ENCODE measurements at places on chromosomes 5 and 9. TPM values are rescaled to one million over a fixed set of nuclear protein-coding genes. Genes with fewer than 3 reads are reported as not detected.

- no peak for DNase-seq
Observed at GRCh38 chr5:83665631-83666030, 55.0 kb downstream of the HAPLN1 start.

DNA sequence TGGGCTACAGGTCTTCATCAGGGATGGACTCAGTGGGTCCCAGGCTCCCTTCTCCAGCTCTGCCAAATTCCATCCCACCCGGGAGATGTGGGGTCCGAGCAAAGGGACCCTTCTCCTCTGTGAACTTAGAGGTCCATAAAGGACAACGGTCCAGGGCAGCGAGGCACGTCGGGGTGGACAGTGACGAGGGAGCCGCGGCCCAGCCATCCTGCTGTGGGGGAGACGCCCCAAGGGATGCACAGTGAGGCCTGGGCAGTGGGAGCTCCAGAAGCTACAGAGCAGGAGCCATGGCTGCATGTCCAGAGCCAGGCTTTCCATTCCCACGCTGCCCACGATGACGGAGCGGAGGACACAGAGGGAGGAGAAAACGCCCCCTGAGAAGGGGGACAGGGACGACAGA lies 107.5 kb upstream of the PPP1R26 start:
- DNase-seq, result no peak

The GRXCR2 gene
- total RNA-seq, result not detected

DNA sequence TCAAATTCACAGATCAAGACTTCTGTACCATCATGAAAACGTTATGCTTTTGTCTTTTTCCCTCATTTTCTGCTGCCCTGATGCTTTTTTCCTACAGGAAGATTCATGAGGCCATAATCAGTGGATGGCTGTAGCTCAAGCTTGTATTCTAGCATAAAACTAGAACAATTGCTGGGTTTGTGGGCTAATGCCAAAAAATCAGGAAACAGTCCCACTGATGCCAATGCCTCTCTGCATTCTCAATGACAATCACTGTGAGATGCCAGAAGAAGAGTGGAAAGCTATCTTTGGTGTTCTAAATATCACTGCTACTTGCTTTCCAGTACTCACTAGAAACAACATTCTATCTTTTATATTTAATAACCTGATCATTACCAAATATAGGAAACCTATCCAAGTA lies 33.3 kb upstream of the FAM170A start:
- no peak for DNase-seq

GRCh38 chr9:85676790-85677189 lies 65.0 kb downstream of the AGTPBP1 start:
- DNase-seq, result no peak

DNA sequence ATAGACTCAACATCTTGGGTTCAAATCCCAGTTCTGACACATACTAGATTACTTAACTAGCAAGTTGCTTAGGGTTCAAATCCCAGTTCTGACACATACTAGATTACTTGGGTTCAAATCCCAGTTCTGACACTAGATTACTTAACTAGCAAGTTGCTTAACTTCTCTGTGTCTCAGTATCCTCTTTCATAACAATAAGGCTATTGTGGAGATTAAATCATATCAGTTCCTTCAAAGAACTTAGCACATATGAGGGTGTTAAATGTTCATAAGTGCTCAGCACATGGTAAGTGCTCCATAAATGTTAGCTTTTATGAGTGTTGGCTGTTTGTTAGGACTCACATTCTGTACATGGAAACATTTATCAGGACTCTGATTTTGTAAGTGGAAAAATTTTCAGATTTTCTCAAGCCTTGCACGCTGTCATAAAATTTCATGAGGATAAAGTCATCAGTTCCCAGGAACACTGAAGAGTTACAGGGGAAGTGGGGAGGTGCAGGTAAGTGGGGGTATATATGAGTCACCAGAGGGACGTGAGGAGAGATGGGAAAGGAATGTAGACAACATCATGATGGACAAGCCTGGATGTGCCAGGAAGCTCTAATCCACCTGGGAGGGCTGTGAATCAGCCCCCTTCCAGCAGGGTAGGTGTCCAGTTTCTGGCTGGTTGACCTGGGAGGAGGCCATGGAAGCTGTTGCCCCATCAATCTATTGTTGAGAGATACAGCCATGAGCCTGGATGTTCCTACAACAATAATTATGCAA lies 532.2 kb upstream of the WWC1 start:
- DNase-seq, result no peak

DNA sequence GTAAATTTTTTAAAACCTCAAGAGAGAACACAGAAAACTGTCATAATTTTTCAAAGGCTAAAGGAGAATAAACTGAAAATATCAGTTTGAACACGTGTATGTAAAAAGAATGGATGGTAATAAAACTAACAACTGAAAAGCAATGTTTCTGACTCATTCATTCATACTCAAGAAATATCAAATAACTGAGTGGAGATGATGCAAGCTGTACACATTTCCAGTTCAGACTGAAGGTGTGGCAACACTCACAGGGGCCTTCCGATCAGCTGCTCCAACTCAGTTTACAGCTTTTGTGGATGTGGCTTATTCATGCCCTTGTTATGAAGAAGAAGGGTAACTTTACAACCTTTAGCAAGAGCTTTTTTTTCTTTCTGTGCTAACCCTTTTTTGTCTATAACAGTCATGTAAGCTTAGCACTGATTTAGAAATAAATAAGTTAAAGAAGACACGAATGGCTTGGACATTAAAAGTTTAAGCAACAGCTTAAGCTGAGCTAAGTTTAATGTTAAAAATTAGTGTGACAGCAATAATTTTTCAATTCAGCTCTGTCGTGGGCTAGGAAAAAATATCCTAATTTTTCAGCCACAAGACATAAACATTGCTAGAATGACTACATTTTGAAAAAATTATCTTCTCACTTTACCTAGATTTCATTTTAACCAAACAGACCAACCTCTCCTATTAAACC lies 453.5 kb downstream of the RAB3C start:
- peak; percentile 83 for DNase-seq

The MSMP gene
- total RNA-seq, result not detected

GRCh38 chr9:86402591-86402990 lies 48.4 kb upstream of the TUT7 start:
- no peak for DNase-seq

DNA sequence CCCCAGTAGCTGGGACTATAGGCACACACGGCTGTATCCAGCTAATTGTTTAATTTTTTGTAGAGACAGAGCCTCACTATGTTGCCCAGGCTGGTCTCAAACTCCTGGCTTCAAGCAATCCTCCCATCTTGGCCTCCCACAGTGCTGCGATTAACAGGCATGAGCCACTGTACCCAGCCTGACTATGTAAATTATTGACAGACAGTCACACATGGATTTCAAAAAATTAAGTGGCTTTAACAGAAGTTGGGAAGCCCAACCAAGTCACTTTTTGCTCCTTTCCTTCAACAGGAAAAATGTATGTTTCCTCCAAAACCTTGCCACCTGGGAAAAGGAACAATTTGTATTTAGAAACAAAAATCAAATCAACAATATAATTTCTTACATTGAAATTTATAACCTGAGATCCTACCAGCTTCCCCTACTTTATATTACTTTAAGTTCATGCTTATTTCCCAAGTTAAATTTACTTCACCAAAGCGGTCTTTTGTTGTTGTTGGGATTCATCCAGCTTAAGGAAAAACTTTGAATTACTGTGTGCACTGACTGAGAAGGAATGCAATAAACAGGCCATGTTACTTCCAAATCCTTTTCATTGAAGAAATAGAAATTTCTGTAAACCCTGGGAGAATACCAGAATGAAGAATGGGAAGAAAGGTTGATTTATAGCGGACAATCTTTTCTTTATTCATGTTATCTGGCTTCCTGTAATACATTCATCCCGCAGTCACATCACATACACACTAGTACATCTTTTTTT lies 8.6 kb downstream of the PCA3 start:
- no peak for DNase-seq

The PHF2 gene
- 16.8 TPM for total RNA-seq

DNA sequence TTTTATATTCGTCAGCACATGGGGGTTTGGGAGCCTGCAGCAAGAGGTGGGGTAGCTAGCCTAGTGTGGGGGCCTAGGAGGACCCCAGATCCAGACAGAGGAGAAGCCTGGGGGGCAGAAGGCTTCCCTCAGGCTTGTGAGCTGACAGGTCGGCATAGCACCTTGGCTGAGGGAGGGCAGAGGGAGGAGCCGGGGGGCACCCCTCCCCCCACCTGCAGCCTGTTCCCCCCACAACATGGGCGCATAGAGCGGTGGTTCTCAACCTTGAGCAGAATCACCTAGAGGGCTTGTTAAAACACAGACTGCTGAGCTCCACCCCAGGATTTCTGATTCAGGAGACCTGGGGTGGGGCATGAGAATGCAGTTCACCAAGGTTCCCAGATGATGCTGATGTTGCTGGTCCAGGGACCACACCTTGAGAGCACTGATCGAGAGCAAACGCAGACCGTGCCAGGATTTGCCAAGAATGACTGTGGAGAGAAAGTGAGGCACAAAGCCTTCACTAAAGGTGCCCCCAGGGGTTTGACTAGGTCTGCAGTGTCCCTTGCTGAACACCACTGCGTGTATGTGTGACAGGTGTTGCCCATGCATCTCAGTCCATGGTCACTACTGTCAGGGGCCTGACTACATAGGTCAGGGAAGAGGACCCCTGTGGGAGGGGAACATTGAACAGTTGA lies 163.3 kb downstream of the MACROH2A1 start:
- no peak for DNase-seq

The ASPN gene
- 5.2 TPM for total RNA-seq

DNA sequence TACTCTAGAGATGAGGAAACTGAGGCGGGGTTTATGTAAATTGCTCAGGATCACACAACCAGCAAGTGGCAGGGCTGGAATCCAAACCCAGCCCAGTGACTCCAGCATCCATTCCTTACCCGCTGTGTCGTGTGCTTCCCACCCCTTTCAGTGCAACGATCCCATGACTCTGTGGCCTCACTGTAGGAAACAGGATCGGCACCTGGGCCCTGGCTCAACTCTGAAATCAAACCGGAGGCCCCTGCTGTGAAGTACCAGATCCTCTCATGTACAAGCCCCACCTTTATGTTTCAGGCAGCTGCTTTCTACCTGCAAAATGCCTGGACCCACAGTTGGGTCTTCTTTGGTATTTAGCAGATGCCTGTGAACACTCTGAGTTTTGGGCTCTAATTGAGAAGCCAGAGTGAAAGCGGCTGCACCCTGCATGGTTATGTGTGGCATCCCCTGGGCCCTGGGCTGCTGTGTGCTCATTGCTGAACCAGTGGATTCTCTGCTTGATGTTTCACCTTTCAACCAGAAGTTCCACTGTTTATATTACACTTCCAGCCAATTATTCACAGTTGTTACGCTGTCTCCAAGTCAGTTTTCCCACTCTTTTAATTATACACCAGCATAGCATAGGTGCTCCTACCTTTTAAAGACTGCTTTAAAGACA lies 36.7 kb downstream of the ABLIM3 start:
- DNase-seq, result no peak

DNA sequence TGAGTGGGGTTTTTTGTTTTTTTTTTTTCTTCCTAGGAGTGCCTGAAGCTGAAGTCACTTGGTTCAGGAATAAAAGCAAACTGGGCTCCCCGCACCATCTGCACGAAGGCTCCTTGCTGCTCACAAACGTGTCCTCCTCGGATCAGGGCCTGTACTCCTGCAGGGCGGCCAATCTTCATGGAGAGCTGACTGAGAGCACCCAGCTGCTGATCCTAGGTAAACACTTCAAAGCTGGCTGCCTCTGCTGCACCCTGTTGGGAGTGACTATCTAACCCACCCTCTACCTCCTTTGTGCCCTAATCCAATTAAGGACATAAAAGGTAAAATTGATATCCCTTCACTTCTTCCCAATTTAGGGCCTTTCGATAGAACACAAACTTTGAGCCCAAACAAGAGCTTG lies 206.8 kb downstream of the SAXO1 start:
- no peak for DNase-seq

The CKMT2 gene
- not detected for total RNA-seq

- no peak for DNase-seq
Observed at GRCh38 chr9:95370064-95370463, 52.6 kb upstream of the FANCC start.

GRCh38 chr9:89597711-89598362 lies 7.0 kb upstream of the GADD45G start:
- DNase-seq, result peak; percentile 44

GRCh38 chr9:132863096-132863495 lies 15.0 kb downstream of the AK8 start:
- no peak for DNase-seq

- no peak for DNase-seq
Observed at GRCh38 chr9:103245369-103245768, 250.2 kb downstream of the CYLC2 start.

The ZNF879 gene
- total RNA-seq, result 2.5 TPM

- no peak for DNase-seq
Observed at GRCh38 chr9:129994882-129995281, 48.1 kb downstream of the FNBP1 start.

DNA sequence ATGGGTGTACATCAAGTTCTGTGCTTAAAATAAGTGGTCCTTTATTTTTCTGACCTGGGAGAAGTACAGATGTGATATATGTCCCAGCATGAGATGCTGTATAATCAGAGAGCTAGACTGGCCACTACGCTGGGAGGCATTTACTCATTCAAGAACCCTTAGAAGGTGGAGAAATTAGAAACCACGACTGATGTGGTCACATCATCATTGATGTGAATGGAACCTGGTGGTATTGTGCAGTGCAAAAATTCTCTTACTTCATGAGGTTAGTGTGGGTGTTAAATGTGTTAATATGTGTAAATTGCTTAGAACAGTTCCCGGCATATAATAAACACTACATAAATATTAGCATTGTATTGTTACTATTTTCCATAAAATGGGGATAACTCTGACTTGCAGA lies 69.5 kb upstream of the CKMT2 start:
- no peak for DNase-seq

- DNase-seq, result peak; percentile 93
Observed at GRCh38 chr9:22682961-22683699, 236.5 kb downstream of the DMRTA1 start.

GRCh38 chr9:119159386-119159785 lies 209.8 kb downstream of the BRINP1 start:
- DNase-seq, result no peak

GRCh38 chr5:136225796-136226195 lies 32.8 kb upstream of the SMIM32 start:
- DNase-seq, result no peak

- no peak for DNase-seq
Observed at GRCh38 chr5:73415617-73416016, 33.0 kb downstream of the FOXD1 start.

GRCh38 chr5:159972538-159973362 lies 36.2 kb upstream of the TTC1 start:
- DNase-seq, result no peak

GRCh38 chr5:51802551-51803184 lies 419.4 kb downstream of the ISL1 start:
- no peak for DNase-seq

DNA sequence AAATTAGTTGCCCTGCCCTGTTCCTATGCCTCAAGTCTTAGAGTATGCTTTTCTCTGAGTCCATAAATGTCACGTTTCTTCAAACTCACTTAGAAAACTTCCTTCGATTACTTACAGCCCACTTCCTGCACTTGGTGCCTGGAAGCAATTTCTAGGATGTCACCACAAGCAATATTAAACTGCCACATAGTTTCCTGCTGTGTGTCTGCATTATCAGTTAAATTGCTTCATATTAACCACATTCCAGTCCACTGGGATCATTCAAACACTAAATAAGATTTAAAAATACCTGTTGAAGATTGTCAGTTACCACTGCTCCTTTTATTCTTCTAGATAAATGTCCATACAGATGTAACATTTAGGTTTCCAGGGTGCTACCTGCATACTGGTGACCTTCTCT lies 4.1 kb downstream of the DENND1A start:
- peak; percentile 61 for DNase-seq

The PAEP gene
- not detected for total RNA-seq
